Breast epithelium (tissue), 4 donors: ENCODE measurements at places on chromosomes 5 and 9.

- no peaks in the 10 kb centered on the region for H3K36me3 ChIP-seq
- H3K27ac ChIP-seq, result no peak overlapping the region
- peaks cover 5% of the 10 kb centered on the region for H3K4me1 ChIP-seq
- no peak for DNase-seq
- H3K4me3 ChIP-seq, result no peak overlapping the region
- no peaks in the 10 kb centered on the region for H3K27me3 ChIP-seq
These were observed 43.9 kb downstream of the SH3RF2 start for GRCh38 chr5:145980259-145980658.

- H3K4me3 ChIP-seq, result no peak overlapping the region
- peak; percentile 43 for DNase-seq
- H3K4me1 ChIP-seq, result no peaks in the 10 kb centered on the region
- no peaks in the 10 kb centered on the region for H3K36me3 ChIP-seq
- H3K27ac ChIP-seq, result no peak overlapping the region
These were observed 13.6 kb upstream of the OLFM1 start for GRCh38 chr9:135073741-135074305.

GRCh38 chr5:135218790-135219568 lies 180.1 kb downstream of the MACROH2A1 start:
- no peaks in the 10 kb centered on the region for H3K36me3 ChIP-seq
- no peaks in the 10 kb centered on the region for H3K27me3 ChIP-seq
- no peak overlapping the region for H3K4me3 ChIP-seq
- DNase-seq, result no peak
- H3K27ac ChIP-seq, result no peak overlapping the region

DNA sequence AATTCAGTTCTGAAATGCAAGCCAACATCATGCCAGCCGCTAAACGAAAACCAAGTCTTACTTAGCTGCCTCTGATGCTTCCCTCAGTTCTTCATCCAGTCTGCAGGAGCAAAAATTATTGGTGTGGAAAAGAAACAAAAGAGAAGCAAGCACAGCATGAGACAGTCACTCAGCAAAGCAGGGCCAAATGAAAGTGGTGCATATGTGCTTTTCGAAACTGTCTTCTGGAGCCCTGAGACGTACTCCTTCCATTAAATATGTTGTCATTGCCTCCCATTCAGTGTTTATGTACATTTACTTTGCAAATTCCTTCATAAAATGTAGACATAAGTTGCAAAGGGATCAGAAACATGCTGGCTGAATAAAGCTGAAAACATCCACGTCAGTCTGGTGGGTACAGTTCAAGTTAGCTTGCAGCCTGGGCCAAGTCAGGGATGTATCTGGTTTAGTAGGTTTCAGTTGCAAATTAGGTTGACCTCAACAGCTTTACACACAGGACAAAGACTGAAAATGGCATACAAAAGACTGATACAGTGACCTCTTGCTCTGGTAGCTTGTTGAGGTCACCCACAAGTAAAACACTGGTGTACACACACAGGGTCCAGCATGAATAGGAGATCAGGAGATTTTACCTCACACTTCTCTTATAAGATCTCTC lies 139.7 kb upstream of the PCA3 start:
- DNase-seq, result no peak
- H3K4me3 ChIP-seq, result no peak overlapping the region
- H3K4me1 ChIP-seq, result no peaks in the 10 kb centered on the region
- no peaks in the 10 kb centered on the region for H3K27me3 ChIP-seq

DNA sequence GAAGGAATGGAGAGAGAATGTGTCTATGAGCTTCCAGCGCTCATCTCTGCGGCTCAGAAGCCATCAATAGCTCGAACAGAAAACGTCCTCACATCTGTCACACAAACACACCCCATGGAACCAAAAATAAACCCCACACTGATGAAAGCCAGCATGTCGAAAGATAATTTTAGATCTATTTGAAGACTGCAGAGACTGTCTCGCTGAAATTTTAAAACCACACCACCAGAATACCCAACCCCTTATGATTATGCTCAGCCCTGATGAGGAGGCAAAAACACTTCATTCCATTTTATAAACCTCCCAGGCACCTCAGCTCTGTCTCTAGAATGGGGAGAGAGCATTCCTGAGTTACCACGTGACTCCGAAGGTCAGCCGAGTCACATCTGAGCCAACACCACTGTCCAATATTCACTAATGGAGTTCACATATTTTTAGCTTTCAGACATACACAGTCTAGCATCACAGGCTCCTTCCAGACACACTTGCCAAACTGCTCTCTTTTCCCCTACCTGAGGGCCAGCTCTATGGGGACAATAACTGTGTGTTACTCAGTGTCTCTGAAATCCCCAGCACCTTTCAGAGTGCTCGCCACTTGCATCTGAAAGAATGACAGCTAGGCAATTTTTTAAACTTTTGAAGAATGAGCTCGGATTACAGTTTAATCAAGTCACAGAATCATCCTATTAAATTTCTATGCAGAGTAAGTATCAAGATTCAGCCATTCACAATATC lies 63.2 kb downstream of the SERINC5 start:
- DNase-seq, result no peak
- peaks cover 21% of the 10 kb centered on the region for H3K4me1 ChIP-seq
- no peaks in the 10 kb centered on the region for H3K36me3 ChIP-seq
- H3K27ac ChIP-seq, result peak overlapping the region; percentile 64
- H3K4me3 ChIP-seq, result peak overlapping the region; percentile 13

- H3K4me1 ChIP-seq, result peaks cover 6% of the 10 kb centered on the region
These were observed 302.7 kb downstream of the MAN2A1 start for GRCh38 chr5:109992264-109992915.

DNA sequence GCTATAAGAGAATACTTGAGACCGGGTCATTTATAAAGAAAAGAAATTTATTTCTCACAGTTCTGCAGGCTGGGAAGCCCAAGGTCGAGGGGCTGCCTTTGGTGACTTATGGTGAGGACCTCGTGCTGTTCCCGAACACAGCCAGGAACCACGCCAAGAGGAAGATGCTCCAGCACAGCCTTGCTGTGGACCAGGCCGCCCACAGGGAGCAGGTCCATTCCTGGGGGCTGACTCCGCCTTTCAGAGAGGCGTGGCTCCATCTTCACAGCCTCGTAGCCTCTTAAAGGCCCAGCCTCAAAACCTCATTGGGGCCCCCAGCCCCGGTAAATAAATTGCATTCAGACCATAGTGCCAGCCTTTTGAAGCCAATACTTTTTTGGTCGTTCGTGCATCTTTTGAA lies 93.5 kb upstream of the CACNA1B start:
- H3K36me3 ChIP-seq, result no peaks in the 10 kb centered on the region
- H3K4me3 ChIP-seq, result no peak overlapping the region
- H3K27ac ChIP-seq, result no peak overlapping the region
- H3K4me1 ChIP-seq, result no peaks in the 10 kb centered on the region
- no peaks in the 10 kb centered on the region for H3K27me3 ChIP-seq

DNA sequence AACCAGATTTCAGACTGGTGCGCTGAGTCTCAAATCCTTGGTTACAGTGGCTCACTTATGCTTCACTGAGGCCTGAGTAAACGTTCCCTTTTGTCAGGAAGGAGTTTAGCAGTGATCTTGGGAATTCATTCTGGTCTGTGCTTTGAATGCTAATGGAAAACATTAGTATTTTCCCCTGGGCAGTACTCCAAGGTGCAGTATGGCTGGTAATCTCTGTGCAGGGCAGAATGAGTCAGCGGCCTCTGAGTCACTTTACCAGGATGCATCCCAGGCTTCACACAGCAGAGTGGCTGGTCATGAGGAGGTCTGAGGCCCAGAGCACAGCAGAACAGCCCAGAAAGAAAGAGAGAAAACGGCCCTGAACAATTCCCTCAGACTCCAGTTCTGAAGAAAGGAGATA lies 54.0 kb downstream of the PCA3 start:
- no peak overlapping the region for H3K27ac ChIP-seq
- H3K36me3 ChIP-seq, result no peaks in the 10 kb centered on the region
- no peaks in the 10 kb centered on the region for H3K4me1 ChIP-seq
- no peak overlapping the region for H3K4me3 ChIP-seq
- H3K27me3 ChIP-seq, result no peaks in the 10 kb centered on the region

DNA sequence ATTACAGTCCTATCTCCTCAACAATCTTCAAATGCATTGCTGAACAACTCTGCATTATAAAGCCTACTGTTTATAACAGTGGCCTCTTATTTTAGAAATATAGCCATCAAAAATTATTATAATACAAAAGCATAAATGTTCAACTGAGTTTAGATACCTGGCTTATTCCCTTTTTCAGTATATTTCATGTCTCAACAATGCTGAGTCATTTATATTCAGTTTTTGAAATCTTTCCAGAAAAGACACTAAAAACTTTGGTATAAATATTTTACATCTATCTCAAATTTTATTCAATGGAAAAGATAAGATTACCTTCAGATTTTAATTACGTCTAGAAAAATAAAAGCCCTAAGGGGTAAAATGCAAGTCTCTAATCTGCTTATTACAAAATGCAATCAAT lies 37.9 kb downstream of the LURAP1L start:
- no peak overlapping the region for H3K4me3 ChIP-seq
- H3K27ac ChIP-seq, result no peak overlapping the region
- H3K36me3 ChIP-seq, result no peaks in the 10 kb centered on the region
- no peaks in the 10 kb centered on the region for H3K27me3 ChIP-seq
- peaks cover 3% of the 10 kb centered on the region for H3K4me1 ChIP-seq
- no peak for DNase-seq

DNA sequence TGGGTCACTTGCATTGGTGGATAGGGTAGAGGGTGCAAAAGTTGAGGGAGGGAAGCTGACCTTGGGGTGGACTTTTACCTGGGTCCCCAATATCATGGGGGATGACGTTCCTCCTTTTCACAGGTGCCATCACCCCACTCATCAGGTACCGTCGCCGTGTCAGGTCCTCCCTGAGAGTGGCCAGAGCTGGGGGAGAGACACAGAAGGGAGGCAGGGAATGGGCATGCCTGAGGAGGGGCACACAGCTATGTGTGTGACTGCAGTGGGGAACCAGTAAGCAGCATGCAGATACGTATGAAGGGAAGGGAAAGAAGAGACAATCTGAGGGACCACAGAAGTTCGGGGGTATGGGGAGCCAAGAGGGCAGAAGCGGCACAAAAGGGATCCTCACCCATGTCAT lies 6.5 kb downstream of the CREB3 start:
- H3K27ac ChIP-seq, result no peak overlapping the region
- no peaks in the 10 kb centered on the region for H3K27me3 ChIP-seq
- no peak overlapping the region for H3K4me3 ChIP-seq
- H3K4me1 ChIP-seq, result no peaks in the 10 kb centered on the region
- peaks cover 13% of the 10 kb centered on the region for H3K36me3 ChIP-seq
- no peak for DNase-seq

DNA sequence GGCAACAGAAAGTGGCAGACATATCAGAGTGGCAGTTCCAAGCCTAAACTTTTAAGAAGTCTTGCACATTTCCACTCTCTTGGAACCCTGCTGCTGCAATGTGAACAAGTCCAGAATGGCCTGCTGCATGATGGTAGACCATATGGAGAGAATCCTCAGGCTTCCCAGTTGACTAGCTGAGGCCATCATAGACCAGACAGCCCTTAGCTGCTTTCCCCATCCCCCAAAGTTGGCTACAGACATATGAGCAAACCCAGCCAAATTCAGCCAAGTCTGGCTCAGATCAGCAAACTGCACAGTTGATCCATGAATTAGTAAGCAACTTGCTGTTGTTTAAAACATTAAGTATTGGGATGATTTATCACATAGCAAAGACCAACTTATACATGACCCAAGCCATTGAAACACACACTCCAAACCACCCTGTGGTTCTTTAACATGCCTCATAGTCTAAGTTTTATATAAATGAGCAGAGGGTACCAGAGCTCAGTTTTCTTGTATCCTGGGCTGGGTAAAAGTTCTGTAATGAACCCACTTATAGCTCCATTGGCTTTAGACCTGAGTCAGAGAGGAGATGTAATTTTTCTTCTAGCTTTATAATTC lies 19.9 kb downstream of the PPP3R2 start:
- no peak overlapping the region for H3K27ac ChIP-seq
- H3K4me1 ChIP-seq, result no peaks in the 10 kb centered on the region
- H3K36me3 ChIP-seq, result no peaks in the 10 kb centered on the region
- DNase-seq, result no peak
- H3K27me3 ChIP-seq, result no peaks in the 10 kb centered on the region

- no peak for DNase-seq
- no peak overlapping the region for H3K27ac ChIP-seq
- no peaks in the 10 kb centered on the region for H3K36me3 ChIP-seq
These were observed 29.7 kb upstream of the ERCC6L2 start for GRCh38 chr9:95845751-95846150.

- H3K27me3 ChIP-seq, result no peaks in the 10 kb centered on the region
- peak overlapping the region; percentile 97 for H3K27ac ChIP-seq
- DNase-seq, result no peak
These were observed 641 bp downstream of the ATP6V1G1 start for GRCh38 chr9:114588210-114588609.

DNA sequence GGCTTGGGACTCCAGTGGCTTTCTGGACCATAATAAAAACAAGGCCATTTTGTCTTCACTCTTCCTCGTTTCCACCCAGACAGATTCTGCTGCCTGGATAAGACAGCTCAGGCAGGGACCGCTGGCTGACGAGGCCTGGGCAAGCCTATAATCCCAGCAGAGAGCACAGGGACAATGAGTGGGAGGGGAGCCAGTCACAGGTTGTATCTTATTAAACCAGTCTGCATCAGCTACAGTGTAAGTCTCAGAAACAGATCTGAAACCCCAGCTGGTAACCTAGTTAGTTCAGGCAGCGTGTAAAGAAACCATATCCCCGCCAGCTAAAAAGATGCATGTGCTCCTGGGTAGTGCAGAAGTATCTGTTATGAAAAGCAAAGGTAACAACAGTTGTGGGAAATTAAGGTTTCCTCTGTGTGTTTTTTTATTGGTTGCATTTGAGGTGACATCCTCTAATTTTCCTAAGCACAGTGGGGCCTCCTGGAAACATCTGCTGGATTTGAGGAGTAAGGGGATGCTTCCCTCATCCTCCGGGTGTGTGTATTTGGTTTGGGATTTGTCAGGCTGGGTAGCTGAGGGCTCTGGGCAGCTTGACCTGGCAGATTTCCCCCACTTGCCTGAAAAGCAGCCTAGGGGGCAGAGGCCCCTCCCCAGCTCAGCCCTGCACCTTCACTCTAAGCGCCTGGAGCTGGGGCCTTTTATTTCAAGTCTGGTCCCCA lies 15.2 kb upstream of the TAL2 start:
- no peaks in the 10 kb centered on the region for H3K36me3 ChIP-seq
- H3K4me1 ChIP-seq, result no peaks in the 10 kb centered on the region
- H3K27ac ChIP-seq, result no peak overlapping the region
- DNase-seq, result no peak

DNA sequence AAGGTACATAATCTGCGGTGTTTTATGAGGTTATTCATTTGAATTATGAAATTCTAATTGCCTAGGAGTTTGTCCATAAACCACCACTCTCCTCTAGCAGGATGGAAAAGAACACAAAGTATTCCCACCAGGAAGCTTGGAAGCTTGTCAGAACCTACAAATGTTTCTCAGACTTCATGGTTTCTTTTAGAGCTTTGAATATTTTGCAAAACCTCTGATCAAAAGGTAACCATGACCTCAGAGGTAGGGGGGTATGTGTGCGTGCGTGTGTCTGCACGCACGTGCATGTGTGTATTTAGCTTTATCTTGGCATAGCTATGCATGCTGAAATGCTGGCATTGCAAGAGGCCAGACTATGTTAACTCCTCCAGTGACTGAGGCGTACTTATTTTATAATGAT lies 847.0 kb downstream of the TLE1 start:
- no peak overlapping the region for H3K4me3 ChIP-seq
- no peak for DNase-seq
- no peaks in the 10 kb centered on the region for H3K4me1 ChIP-seq
- no peaks in the 10 kb centered on the region for H3K36me3 ChIP-seq

- no peak for DNase-seq
- no peak overlapping the region for H3K4me3 ChIP-seq
- H3K36me3 ChIP-seq, result no peaks in the 10 kb centered on the region
- H3K27me3 ChIP-seq, result no peaks in the 10 kb centered on the region
- no peak overlapping the region for H3K27ac ChIP-seq
These were observed 86.4 kb upstream of the CDH6 start for GRCh38 chr5:31107091-31107518.
